BJ (cell line): ENCODE measurements at places on chromosomes 4 and X. TPM values are rescaled to one million over a fixed set of nuclear protein-coding genes. Genes with fewer than 3 reads are reported as not detected.

ASMT gene
- not detected in 2 replicates for polyA plus RNA-seq

DNA sequence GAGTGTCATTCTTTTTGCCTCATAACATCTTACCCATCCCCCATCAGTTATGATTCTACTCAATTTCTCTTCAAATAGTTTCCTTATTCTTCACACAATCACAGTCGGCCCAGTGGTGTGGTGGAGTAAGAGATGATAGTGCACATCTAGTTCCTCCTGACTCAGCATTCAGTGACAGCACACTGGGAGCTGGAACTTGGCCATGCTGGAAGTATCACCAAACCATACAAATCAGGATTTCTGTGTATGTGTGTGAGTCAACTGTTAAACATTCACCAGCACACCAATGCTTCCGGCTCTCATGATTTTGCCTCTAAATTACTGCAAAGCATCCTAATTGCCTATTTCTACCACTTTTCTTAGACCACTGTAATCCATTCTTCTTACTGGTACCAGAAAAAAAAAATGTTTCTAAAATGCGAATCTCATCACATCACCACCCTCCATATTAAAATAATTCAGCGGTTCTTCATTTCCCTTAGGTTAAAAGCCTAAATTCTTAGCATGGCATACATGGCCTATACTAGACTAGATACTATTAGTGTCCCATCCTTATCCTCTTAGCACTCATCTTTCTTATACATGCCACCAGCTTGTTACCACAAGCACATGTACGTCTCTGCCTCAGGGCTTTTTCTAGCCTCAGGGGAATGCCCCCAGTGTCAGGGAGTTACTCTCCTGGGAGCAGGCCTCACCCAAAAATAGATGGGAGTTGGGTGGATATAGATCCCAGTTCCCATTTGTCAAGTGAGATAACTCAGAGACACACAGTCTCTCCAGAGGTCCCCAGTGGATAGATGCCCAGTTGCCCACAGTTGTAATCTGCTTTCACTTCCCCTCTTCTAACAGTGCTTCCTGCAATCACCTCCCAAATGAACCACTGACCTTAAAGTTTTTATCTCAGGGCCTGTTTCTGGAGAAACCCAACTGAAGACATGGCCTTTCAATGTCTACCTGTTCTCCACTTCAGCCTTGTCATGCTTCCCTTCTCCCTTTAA lies 49.2 kb upstream of the DDX53 start:
- DNase-seq, result peak; percentile 33

DNA sequence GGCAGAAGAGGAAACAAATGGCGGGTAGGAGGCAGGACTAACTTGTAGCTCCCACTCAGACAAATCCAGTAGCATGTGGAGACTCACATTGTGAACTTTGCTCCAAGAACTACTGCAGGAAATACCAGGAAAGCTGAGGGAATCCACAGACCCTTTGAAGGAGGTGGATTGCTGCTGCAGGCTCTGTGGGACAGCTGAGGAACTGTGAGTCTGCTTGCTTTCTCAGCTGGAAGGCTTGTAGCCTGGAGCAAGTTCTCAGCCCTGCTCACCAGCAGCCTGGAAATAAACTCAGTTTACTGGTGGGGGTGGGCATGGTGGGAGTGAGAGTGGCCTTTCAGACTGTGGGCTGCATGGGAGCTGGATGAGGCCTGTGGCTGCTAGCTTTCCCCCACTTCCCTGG lies 16.0 kb downstream of the RTL3 start:
- DNase-seq, result no peak

DNA sequence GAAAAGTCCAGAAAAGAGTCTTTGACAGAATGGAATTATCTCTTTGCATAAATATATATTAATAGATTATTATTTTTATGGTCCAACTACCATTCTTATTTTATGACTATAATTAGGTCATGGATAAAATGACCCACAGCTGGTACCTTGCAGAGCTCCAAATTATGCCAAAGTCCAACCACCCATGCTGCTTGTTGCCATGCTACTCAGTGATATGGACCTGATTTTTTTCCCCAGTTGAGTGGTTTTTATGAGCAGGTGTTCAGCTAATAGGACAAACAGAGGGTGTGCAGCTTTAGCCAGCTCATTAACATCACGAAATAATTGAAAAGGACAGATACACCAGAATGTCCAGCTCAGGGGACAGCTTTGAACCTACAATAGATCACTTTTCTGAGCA lies 9.7 kb downstream of the HOPX start:
- no peak for DNase-seq

DNA sequence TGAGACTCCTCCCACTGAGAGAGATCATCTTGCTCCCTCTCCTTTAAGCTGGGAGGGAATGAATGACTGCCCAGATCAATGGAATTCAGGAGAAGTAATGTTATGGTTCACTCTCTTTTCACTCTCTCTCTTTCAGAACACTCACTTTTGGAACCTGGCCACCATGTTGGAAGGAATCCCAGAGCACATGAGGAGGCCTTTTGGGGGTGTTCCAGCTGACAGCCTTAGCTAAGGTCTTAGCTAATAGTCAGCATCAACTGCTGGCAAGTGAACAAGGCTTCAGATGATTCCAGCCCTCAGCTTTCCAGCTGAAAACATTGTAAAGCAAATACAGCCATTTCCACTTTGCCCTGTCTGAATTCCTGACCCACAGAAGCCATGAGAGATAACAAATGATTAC lies 124.0 kb upstream of the CLNK start:
- DNase-seq, result no peak

DNA sequence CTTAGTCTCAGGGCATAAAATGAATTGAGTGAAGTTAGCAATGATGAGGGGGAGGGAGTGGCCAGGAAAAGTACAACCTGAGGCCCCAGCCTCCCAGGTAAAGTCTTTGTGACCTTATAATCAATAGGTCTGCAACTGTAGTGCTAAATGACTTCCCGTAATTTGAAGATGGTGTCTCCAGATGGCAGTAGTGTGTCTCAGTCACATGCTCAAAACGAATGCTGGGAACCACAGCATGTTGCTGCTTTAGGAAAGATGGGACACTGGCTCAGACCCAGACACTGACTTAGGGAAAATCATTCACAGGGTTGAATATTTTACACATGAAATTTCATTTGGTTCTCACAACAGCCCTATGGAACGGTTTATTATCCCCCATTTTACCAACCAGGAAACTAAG lies 10.3 kb downstream of the SRPX2 start:
- no peak for DNase-seq

DNA sequence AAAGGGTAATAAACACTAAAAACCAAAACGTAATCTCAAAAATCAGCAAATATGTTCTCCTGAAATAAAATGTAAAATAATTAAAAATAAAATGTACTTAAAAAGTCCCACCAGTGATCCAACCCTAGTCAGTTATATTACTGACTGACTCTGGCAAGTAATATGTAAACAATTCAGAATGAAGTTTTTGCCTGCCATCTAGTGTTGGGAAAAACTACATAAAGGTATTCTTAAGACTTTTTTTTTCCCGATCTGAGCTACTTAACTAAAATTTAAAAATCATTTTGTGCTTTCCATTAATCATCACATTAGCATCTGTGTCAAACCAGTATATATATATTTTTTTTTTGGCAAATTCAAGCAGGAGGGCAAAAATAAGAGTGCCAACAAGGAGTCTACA lies 24.0 kb downstream of the RCHY1 start:
- DNase-seq, result no peak

DNA sequence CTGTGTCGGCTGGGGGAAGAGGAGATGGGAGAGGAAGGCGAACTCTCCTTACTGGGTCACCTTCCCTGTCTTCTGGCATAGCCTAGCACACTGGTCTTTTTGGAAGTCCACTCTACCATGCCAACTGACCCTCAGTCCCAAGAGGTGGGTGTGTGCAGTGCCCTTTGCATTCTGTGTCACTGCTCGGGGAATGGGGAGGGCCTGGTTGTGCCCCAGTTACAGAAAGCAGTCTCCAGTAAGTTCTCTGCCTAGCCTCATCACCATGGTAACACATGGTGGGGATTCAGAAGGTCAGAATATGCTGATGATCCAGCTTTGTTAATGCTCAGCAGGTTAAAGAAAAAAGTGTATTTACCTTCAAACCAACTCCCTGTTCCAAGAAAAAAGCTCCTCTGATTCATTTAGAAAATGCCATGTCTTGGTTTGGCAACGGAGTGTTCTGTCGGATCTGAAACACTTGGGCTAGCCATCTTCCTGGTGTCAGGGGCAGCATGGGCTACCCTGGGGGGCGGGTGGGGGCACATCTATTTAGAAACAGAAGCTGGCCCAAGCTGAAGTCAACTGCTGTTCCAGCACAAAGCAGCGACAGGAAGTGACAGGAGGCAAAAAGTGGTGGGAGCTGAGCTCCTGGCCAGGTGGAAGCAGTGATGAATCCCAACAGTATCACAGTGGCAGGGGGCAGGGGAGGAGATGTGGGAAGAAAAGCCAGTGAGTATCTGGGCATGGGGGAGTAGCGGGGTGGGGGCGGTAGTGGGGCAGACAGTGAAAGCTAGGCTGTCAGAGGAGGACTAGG lies 37.0 kb downstream of the NSG1 start:
- no peak for DNase-seq

GRCh38 chr4:88005946-88006345 lies 1.5 kb upstream of the PKD2 start:
- DNase-seq, result no peak

DNA sequence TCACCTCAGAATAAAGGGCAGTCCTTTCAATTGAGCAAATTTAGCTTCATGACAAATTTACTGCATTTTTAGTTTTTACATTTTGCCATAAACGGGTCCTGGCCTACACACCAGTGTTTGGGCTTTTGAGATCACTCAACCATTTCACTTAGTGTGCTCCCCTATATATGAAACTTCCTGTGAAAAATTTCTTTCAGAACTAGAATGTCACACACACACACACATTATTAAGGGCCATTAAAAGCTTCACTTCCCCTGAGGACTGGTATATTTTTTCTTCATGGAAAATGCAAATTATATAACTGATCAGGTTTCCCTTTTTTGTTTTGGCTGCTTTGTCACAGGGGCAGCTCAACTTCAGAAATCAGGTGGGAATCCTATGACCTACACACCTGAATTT lies 206.5 kb downstream of the ENOX2 start:
- DNase-seq, result no peak

DNA sequence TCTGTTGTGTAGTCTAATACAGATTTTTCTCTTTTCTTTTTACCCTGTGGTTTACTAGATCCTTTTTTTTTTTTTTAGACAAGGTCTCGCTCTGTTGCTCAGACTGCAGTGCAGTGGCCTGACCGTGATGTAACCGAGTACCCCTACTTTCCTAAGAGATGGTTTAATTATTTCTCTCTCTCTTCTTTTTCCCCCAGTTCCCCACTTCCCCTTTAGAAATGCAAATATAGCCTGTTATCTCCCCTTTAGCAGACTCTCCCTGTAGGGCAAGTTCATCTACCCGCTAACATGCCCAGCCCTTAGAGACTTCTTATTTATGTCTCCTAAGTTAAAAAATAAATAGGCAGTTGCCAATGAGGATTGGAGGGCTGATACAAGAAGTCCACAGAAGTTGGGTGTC lies 4.5 kb downstream of the SNX25 start:
- DNase-seq, result no peak

DNA sequence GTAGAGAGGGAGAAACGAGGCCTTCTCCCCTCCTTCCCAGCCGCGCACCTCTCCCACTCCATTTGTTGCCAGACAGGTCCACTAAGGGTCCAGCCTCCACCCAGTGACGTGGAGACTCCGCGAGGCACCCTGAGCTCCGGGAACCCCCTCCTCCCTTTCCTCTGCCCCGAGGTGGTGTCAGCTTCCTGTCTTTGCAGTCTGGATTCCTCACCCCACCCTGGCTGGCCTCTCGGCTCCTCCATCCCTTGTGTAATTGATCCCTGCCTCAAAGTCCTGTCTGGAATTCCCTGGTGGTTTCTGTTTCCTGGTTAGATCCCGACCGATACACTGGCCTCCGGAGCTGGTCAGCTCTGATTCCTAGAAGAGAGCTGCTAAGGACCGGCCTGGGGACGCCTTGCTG lies 105.9 kb upstream of the SCOC start:
- no peak for DNase-seq

DNA sequence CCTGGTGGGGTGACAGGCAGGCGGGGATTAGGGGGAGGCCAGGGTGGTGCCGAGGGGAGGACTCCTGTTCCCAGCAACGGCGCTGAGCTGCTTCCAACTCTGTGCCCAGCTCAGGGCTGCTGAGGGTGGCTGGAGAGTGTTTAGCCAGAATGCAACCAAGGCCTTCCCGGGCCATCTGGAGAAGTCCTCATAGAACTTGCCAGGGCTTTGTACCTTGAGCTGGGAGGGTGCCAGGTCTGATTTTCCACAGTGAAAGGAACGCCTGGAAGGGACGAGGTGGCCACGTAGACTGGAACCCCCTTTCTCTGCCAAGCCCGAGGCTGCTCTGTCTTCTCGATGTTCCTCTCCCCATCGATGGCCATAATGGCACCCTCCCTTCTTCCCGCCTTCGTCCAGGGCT lies 57.0 kb upstream of the GPR78 start:
- no peak for DNase-seq

DNA sequence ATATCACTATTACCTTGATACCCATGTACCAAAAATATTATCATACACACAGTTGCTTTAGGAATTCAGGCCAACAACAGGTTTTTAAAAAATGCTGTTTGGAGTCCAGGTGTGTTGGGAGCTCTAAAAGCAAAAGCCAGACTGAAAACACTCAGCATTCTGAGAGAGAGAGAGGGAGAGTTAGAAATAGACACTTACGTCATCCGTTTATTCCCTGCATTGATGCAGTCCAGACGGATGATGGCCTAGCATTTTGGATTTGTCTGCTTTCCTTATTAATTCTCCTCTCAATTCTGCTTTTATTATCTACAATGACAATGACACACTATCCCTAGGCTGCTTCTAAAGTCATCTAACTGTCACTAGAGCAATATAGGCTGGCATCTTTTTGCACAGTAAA lies 358.3 kb upstream of the BOD1L1 start:
- no peak for DNase-seq

GRCh38 chr4:52694936-52695335 lies 35.8 kb upstream of the USP46 start:
- DNase-seq, result no peak

DNA sequence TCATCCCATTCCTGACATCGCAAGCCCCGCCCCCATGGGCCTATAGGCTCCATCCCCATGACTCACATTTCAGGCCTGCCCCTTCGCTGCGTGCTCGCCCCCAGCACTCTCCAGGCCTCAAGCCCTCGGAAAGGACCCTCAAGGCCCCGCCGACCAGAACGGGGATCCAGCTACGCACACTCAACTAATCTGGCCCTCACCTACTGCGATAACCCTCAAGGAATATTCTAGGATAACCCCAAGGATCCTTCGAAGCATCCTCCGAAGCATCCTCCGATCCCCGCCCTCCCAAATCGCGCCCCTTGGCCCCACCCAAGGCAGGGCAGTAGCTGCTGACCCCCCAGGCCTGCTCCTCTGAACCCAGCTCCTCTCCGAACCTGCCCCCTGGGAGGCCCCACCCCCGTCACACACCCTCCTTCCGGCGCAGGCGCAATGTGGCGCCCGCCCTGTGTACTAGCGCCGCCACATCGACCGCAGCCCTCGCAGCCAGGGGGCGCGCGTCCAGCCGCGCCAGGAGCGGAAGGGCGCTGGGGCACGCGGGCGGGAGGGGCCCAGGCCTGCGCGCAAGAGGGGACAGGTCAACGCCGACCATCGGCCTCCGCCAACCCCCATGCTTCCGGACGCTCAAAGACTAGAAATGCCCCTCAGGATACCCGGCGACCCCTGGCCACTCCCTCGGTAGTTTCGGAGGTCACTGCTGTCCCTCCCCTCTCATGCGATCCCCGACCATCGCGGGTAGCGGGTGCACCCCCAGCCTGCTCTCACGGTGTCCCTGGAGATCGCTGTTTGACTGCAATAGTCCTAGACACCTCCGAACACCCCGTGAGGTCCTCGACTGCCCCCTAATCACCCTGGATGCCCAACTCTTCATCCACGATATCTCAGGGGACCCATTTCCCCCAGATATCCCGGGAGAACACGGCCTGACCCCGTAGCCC lies 6.4 kb upstream of the MAGIX start:
- peak; percentile 23 for DNase-seq

GRCh38 chrX:96764864-96765263 lies 80.2 kb downstream of the DIAPH2 start:
- no peak for DNase-seq
